ENCODE measurements at places on chromosomes 6 and 20. TPM values are rescaled to one million over a fixed set of nuclear protein-coding genes. Genes with fewer than 3 reads are reported as not detected.

The CALHM6 gene
- 5.6 TPM for total RNA-seq

The RSPO4 gene
- not detected for total RNA-seq

The BAG2 gene
- 12.4 TPM for total RNA-seq

The CCN6 gene
- 0.19 TPM for total RNA-seq

The LCA5 gene
- total RNA-seq = 0.32 TPM

DNA sequence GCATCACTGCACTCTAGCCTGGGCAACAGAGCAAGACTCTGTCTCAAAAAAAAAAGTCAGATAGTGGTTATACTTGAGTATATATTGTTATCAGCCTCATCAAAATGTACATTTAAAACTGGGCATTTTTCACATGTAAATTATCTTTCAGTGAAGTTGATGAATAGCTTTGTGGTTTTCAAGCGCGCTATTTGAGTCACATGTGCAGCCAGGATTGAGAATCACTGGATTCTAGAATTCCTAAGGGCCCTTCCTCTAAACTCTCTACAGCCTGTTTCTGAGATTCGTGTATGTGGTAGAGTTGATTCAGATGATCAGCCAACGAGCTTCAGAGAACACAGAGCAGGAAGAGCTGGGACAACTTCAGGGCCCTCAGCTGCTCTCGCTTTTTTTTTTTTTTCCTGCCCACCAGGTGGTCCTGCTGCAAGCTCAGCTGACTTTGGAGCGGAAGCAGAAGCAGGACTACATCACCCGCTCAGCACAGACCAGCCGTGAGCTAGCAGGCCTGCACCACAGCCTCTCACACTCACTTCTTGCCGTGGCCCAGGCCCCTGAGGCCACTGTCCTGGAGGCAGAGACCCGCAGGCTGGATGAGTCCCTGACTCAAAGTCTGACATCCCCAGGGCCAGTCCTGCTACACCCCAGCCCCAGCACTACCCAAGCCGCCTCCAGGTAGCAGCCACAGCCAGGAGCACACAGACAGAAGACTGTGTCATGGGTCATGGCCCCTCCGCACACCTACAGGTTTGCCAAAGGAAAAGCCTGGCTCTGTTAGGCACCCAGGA is 18.3 kb downstream of the C20orf173 start:
- no peak for DNase-seq

DNA sequence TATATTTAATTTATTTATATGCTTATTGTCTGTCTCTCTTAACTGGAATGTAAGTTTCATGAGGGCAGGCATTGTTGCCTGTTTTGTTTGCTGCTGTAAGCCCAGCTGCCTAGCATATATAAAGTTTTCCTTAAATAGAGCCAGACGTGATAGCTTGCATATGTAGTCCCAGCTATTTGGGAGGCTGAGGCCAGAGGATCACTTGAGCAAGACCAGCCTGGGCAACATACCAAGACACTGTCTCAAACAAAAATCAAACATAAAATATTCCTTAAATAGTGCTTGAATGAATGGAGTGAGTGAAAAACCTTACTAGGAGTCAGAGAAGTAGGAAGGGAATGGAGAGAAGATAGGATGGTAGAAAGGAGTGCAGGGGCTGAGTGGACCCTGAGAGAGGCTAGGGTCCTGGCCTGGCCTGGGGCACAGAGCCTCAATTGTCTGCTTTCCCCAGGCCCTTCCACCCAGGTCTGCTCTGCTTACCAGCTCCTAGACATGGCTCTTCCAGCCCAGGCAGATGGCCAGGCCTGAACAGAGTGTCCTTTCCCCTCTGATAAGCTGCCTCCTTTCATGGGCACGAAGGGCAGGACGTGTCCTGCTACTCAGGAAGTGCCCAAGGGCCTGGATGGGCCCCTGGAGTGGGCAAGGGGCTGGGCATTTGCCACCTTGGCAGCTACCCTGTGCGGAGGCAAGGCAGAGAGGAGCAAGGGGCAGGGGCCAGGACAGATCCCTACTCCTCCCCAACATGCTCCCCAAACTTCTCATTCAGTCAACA is 17.7 kb upstream of the BAK1 start:
- DNase-seq = no peak

- DNase-seq = no peak
Measured at GRCh38 chr6:106787327-106788196, 158.2 kb downstream of the QRSL1 start.

DNA sequence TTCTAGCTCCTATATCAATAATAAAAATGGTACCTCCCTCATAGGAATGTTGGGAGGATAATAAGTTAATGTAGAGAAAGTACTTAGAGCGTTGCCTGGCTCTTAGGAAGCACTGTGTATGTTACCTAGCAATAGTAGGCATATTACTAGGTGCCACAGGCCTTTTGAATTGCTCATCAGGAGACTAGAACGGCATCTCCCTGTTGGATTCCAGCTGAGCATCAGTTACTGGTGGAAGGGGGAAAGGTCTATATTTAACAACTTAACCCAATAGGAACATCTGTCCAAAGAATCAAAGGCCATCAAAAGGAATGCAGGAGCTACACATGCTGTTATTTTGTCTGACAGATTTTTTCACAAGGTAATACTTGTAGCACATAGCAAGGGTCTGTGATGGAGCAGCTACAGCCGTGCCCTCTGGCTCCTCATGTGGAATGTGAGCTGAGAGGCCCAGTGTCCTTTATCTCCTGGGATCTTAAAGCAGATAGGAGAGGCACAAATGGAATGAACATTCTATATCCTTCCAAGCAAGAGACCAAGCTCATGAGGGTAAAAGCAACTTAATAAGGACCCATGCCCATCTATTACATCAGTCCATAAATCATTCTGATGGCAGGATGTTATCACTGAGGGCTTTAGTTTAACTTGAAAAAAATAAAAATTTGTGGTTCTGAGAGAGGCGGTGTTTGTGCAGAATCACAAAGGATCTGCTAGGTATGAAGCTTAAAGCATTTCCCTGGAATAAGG is 184.9 kb upstream of the LAMP5 start:
- no peak for DNase-seq

DNA sequence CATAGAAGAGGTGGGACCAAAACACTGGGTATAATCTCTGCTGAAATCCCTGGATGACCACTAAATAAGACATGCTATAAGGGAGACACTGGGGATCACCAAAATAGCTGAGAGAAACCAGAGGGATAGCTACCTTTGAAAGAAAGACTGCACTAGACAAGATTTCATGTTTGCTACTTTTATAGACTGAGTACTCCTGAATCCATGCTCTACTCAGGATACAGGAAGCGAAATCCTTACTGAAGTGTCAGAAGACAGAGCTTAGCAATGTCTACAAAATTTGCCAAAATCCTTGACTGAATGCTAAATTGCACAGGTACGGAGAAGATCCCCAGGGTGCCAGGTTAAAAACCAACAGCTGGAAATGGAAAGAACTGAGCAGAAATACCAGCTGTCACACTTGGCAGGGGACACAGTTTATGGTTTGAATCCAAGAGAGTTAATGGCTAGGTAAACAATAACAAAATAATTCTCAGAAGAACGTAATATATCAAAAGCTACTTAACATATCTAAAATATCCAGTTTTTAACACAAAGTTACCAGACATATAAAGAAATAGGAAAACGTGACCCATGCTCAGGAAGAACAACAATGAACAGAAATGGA is 125.4 kb downstream of the MAN1A1 start:
- DNase-seq = no peak

Measured in activated naive CD8-positive, alpha-beta T cell treated with anti-CD3 and anti-CD28 coated beads for 36 hours (primary cell).